SK-N-DZ (cell line): ENCODE measurements at places on chromosomes 4 and X.

- no peak for DNase-seq
Measured at GRCh38 chr4:169098969-169099690, 89.1 kb upstream of the CBR4 start.

DNA sequence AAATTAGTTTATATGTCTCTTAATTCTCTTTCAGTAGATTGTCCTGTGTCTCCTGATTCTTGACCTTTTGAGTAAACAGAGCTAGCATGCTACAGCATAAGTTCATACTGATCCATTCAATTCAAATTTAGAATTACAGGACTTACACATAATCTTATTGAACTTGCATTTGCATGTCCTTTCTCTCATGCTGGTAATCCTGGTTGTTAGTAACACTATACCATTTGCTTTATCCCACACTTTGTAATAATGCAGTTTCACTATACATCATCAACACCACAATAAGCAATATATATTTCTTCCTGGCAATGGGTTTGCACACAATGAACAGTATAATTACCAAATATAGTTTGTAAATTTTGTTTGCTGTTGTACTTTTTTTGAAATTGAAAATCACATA lies 937.2 kb upstream of the GRID2 start:
- DNase-seq, result no peak

- no peak for DNase-seq
Measured at GRCh38 chr4:121208244-121209007, 44.3 kb upstream of the TNIP3 start.

DNA sequence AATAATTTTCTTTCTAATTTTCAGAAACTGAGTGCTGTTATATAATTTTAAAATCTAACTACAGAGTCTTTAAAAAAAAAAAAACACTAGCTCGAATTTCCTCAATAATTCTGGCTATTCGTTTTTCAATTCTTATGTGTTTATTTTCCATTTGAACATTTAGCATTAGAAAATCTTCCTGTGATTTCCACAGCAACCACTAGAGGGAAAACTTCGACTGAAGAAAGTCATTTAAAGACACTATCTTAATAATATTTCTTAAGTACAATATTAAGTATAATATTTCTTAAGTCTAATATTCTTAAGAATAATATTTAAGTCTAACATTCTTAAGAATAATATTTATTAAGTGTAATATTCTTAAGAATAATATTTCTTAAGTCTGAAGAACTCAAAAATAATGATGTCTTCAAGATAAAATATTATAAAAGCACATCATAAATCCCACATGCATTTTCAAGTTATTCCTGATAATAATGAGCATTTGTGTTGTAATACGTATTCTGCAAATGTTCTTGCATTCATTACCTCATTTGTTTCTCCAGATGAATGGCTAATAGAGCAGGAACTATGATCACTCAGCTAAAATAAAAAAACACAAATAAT lies 118.4 kb upstream of the WDR17 start:
- DNase-seq, result peak; percentile 4

GRCh38 chr4:154960476-154960875 lies 179.4 kb downstream of the RBM46 start:
- no peak for DNase-seq

GRCh38 chr4:175805846-175806245 lies 6.2 kb downstream of the GPM6A start:
- DNase-seq, result no peak

- DNase-seq, result peak; percentile 90
Measured at GRCh38 chrX:129316461-129316860, 206.8 kb downstream of the SMARCA1 start.

GRCh38 chrX:13965531-13965930 lies 64.2 kb downstream of the GEMIN8 start:
- no peak for DNase-seq

DNA sequence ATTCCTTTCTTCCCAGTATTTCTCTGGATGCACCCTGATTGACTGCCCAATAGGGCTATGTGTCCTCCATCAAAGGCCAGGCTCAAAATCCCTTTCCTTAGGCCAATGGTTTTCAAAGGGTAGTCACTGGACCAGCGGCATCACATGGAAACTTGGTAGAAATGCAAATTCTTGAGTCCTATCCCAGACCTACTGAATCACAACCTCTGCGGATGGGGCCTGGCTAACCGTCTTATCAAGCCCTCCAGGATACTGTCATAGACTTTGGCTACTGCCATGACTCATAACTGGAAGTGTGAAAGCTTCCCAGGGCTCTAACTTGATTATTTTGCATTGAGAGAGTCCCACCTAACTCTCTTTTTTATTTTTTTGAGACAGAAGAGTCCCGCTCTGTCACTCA lies 71.9 kb upstream of the TFDP3 start:
- no peak for DNase-seq

GRCh38 chr4:61924131-61924530 lies 724.0 kb downstream of the ADGRL3 start:
- DNase-seq, result no peak

- DNase-seq, result peak; percentile 43
Measured at GRCh38 chr4:168076989-168077725, 15.2 kb upstream of the ANXA10 start.

GRCh38 chrX:45803383-45803921 lies 602.8 kb upstream of the DIPK2B start:
- DNase-seq, result no peak

GRCh38 chr4:70760662-70761061 lies 38.9 kb downstream of the RUFY3 start:
- no peak for DNase-seq

- DNase-seq, result no peak
Measured at GRCh38 chr4:100009490-100009889, 59.4 kb upstream of the H2AZ1 start.

GRCh38 chr4:168840392-168840763 lies 169.7 kb downstream of the CBR4 start:
- no peak for DNase-seq

DNA sequence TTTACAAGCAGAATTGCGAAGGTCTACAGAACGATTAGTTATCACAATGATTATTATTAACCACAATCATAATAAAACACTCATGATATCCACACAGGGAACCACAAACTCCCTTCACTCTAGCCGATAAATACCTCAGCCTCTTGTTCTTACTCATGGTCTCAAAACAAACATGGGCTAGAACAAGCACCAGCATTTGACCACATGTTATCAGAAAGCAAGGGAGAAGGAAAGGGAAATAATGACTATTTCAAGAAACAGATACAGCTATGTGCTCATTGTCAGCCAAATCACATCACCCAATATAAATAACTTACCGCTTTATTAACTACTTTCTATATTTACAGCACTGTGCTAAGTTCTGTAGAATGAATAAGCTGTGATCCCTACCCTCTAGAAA lies 663.2 kb upstream of the HTR2C start:
- no peak for DNase-seq

DNA sequence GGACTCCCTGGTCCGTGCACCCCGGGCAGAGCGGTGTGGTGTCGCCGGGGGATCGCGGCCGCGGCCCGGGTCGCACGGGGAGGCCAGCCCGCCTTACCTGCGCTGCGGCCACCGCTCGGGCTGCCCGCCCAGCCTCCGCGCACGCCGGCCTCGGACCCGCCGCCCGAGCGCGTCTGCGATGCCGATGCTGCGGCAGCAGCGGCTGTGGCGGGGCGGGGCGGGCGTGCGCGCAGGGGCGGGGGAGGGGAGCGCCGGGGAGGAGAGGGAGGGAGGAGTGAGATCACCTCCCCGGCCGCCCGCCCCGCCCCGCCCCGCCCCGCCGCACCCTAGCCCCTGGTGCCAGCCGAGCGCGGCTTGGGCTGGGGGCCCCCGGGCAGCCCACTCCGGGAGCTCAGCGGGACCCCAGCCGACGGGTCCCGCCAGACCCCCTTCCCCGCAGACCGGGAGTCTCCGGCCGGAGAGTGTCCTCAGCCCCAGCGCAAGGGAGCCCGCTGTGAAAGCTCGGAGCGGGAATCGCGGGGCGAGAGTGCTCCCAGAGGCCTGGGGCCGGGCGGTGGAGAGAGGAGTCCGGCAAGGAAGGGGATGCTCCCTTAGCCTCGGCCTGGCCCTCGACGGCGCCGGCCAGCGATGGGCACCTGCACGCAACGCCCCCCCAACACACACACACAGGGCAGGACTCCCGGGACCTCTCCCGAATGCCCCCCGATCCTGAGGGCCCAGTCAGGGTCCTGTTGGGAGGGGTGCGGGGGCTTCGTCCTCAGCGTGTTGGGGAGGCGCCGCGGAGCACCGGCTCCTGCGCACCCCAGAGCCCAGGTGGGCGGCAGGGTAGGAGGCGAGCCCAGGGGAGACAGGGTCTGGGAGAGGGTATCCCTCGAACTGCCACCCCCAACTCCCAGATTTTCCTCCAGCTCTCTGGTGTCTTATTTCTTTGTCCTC lies at the start of gene L1CAM:
TSS of gene L1CAM (minus strand) at position 206 of the 936 bp plus-strand sequence. CDS start 10,337 bp downstream, outside the sequence.
- no peak for DNase-seq

DNA sequence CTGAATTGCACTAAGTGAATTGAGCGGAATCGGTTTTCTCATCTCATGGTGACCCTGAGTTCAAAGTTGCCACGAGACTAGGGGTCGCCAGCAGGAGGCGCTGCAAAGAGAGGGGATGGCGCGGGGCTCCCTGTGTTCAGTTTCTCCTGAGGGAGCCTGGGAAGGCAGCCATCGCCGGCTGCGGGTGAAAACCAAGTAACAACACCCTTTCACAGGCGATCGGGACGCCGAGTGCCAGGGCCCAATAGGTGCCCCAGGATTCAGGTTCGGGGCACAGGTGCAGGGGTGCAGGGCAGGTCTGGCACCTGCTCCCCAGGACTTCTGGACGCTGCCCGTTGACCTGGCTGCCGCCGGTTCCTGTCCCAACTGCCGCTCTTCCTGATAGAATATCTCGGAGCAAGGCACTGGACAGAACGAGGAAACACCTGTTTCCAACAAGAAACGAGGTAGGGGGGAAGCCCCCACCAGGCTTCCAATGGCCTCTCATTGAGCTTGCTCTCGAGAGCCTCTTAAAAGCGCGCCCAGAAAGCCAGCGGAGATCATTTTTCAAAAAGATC lies 1.1 kb upstream of the FGF16 start:
- DNase-seq, result no peak

DNA sequence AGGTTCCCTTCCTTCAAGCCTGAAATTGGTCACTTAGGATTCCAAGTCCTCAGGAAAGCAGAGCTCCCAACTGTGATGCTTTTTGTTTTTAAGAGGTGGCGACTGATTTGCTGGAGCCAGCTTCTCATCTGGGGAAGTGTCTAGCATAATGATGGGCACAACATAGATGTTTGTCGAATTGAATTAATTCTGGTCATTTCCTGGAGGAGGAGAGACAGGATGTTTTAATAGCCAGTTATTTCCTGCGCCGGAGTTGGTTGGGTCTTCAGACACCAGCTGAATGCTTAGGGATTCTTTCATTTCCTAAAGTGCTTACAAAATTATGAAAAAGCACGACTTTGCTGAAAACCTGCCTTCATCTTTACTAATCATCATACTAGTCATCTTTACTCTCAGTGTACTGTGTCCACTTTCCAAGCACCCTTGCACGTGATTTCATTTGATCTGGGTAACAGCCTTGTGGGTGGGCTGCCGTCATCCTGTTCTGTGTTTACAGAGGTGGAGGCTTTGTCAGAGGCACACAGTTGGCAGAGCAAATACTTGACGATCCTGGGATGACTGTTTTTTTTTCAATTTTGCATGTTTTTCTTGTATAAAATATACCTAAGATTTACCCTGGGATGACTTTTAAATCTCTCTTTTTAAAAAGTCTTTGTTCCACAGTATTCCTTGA lies 49.5 kb downstream of the RGS12 start:
- no peak for DNase-seq

DNA sequence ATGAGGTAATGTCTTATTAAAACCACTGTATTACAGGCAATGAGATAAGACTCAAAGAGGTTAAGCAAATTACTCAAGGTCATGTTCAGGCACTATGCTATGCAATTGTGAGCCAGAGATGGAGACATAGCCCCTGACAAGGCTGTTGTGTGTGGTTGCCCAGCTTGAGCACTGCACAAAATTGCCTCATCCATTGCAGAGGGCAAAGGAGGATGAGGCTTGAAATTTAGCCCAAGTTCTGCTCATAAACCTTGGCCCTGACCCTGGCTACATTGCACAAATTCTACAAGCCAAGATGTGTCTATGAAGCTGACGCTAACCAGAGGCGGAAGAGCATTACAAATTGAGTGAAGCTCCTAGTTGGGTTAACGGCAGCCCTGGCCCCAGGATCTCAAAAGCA lies 65.6 kb upstream of the PGM2 start:
- no peak for DNase-seq

- no peak for DNase-seq
Measured at GRCh38 chr4:88967883-88968331, 89.1 kb downstream of the FAM13A start.

GRCh38 chr4:78756137-78756536 lies 20.0 kb upstream of the BMP2K start:
- no peak for DNase-seq

- DNase-seq, result no peak
Measured at GRCh38 chr4:117825600-117825999, 208.7 kb upstream of the NDST3 start.

DNA sequence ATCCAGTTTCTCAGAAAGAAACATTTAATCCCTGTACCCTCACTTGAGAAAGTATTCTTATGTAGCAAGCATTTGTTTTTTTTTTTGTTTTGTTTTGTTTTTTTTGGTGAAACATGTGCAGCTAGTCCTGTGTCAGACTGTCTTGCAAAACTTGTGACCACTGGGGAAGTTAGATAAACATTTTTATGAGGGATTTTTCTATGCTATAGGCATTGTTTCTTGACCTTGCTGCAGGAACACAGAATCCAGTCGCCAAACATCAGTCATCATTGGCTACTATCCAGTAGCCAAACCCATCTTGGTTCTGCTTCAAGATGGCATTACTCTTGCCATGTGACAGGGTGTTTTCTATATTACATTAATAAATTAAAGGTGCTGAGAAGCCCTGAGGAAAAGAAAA lies 7.7 kb upstream of the MAPK10 start:
- no peak for DNase-seq

DNA sequence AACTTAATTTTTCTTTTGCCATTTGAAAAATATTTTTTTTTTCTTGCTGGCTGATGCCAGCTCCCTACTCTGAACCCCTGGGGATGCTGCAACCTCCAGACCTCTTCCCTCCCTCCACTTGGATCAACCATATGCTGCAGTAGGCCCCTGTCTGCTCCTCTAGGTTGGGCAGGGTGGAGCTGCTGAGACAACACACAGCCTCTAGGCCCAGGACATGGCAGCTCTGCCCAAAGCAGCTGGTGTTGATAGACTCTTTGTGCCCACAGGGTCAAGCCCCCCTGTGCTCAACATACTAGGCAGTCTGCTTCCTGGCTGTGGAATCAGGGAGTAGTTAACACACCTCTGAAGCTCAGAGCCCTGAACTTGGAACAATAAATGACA lies 19.9 kb upstream of the CLNK start:
- no peak for DNase-seq
